ENCODE measurements at places on chromosomes 16 and 17.

DNA sequence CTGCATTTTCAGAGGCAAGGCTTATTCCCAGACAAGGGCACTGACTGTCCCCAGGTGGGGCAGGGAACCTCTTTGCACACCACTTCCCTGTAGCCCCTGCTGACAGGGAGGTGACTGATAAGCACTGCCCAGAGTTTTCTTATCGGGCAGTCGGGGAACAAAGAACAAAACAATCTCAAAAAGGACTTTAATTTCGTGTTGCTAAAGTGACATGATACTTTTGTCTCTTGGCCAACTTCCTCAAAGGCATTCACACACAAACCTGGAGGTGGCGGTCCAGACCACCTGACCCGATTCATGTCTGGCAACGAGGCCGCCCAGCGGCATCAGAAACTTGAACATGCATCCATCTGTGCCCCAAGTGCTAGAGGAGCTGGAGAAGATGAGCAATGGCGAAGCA lies 28.9 kb downstream of the ZDHHC7 start:
- no peak for DNase-seq

GRCh38 chr16:85441189-85441889 lies 171.8 kb upstream of the GSE1 start:
- no peak for DNase-seq

- DNase-seq: no peak
These were observed 142.8 kb downstream of the PRKCA start for GRCh38 chr17:66445229-66445628.

GRCh38 chr17:51672065-51672464 lies 411.7 kb downstream of the UTP18 start:
- no peak for DNase-seq

DNA sequence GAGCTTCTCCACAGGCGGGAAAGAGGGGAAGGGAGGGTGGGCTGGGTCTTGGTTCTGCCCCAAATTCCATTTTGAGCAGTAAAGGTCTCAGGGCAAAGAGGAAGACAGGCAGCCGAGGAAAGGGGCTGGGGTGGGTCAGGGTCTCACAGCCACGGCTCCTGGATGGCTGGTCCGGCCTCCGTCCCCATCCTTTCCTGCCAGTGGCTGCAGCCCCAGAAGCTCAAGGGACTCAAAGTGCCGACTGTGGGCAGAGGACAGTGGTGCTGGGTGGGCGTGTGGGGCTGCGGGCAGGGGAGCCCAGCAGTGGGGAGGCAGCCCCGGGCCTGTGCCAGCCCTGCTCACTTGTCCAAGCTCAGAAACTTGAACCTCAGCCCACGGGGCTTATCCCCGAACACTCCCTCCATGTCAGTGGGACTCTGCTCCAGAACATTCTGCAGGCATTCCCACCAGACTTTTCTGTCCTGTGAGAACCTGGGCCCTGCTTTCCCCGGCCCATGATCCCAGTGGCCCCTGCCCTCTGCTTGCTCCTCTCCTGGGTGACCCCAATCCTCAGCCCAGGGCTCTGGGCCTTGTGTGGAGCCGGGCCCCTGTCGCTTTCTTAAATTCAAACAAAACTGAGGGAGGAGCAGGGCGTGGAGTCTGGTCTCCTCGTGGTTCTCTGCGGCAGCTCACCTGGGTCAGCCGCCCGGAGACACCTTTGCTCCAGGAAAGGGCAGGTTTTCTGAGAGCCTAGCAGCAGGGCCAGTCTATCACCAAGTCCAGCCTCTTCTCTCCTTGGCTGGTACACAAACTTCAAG lies 117.8 kb upstream of the METRNL start:
- no peak for DNase-seq

DNA sequence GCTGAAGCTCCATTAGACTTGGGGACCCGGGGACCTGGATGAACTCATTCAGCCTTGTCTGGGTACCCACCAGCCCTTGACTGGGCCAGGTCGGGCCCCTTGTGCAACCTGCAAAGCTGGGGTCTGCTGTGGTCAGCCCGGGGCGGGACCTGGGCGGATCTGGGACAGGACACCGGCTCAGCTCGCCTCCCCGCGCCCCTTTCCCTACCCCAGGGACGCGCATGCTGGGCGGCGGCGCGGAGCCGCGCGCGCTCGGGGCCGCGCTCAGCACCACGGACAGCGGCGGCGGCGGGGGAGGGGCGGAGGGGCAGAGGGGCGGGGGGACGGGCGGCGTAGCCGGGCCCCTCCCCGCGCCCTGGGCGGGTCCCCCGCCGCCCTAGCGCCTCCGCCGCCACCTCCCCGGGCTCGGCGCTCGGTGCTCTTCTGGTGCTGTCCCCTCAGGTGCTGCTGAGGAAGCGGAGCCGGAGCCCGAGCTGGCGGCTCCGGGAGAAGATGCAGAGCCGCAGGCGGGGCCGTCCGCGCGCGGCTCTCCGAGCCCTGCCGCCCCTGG lies 7.4 kb downstream of the ACD start:
- no peak for DNase-seq

- DNase-seq: peak; percentile 83
These were observed 334.5 kb downstream of the SEC14L1 start for GRCh38 chr17:77475016-77475976.

- no peak for DNase-seq
These were observed 986 bp upstream of the ELOB start for GRCh38 chr16:2777903-2778629.

DNA sequence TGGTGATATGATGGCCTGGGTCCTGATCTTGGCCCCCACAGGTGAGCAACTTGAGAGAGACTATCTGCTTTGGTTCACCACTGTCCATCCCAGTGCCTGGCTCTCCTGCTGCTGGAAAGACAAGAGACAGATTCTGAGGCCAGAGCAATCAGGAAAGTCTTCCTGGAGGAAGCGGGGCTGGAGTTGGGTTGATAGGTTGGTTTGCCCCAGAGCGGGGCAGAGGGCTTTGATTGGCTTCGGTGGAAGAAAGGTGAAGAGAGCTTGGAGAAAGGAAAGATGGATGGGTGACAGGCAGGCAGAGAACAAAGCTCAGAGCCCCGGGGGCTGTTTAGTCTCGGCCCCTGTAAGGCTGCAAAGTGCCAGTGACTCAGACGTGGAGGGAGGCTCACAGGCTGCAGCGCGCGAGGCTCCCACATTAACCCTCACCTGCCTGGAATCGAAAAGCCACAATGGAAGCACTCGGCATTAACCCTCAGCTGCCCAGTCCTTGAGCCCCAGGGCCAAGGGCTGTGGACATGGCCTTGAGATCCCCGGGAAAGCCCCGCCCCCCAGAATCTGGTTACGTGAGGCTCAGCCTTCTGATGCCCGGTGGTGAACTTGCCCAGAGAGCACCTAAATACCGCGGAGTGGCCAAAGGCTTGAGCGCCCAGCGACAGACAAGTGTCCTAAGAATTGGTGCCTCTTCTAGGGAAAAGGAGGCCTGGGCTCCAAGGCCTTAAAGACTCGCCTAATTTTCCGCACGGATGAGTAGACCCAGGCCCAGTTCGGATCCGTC lies 996 bp upstream of the CPNE2 start:
- no peak for DNase-seq

DNA sequence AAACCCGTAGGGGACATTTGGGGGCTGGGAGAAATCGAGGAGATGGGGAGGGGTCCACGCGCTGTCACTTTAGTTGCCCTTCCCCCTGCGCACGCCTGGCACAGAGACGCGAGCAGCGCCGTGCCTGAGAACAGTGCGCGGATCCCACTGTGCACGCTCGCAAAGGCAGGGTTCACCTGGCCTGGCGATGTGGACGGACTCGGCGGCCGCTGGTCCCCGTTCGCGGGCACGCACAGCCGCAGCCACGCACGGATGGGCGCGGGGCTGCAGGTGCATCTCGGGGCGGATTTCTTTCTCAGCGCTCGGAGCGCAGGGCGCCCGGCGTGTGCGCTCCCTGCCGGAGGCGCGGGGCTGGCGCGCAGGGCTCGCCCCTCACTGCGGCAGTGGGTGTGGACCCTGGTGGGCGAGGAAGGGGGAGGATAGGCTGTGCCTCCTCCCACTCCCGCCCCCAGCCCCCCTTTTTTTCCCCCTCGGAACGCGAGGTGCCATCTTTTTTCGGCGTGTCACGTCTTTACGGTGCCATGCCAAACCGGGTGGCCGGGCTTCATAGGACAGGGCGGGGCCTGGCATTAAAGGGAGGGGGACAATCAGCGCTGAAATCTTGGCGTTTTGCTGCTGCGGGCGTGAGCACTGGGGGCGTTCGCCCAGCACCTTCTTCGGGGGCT lies 1.1 kb downstream of the MAPT start:
- peak; percentile 21 for DNase-seq

- no peak for DNase-seq
These were observed 58.3 kb downstream of the ABCC1 start for GRCh38 chr16:16007743-16008111.

DNA sequence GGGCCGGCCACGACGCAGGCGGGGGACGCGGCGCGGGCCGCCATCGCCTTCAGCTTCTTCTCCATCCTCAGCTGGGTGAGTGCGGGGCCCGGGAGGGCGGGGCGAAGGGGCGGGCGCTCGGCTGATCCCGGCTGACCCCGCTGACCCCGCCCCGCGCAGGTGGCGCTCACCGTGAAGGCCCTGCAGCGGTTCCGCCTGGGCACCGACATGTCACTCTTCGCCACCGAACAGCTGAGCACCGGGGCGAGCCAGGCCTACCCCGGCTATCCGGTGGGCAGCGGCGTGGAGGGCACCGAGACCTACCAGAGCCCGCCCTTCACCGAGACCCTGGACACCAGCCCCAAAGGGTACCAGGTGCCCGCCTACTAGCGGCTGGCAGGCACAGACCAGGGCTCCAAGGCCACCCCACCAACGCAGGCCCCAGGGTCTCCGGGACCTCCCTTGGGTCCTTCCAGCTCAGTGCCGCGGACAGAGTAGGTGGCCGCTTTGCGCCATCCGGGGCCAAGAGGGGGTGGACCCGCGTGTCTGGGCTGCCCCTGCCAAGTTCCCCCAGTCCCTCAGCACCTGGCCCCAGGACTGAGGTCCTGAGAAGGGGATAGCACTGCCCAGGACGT lies 3.0 kb downstream of the SYNGR3 start:
- DNase-seq: no peak

DNA sequence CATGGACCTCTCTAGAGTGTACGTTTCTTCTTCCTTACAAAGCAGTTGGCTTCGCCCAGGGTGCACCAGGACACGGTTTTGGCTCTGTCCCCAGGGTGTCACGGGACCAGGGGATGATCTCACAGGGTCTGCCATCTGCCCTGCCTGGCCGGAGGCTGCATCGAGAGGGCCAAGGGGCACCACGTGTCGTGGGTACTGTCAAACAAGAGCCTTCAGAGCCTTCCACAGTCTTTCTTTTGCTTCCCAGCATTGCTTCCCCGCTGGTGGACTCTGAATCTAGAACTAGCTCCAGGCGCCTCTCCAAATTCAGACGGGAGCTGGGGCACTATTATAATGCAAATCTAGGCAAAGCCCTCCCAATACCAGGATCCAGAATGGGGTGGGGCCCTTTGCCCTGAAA lies 47.9 kb downstream of the MAPT start:
- DNase-seq: no peak

DNA sequence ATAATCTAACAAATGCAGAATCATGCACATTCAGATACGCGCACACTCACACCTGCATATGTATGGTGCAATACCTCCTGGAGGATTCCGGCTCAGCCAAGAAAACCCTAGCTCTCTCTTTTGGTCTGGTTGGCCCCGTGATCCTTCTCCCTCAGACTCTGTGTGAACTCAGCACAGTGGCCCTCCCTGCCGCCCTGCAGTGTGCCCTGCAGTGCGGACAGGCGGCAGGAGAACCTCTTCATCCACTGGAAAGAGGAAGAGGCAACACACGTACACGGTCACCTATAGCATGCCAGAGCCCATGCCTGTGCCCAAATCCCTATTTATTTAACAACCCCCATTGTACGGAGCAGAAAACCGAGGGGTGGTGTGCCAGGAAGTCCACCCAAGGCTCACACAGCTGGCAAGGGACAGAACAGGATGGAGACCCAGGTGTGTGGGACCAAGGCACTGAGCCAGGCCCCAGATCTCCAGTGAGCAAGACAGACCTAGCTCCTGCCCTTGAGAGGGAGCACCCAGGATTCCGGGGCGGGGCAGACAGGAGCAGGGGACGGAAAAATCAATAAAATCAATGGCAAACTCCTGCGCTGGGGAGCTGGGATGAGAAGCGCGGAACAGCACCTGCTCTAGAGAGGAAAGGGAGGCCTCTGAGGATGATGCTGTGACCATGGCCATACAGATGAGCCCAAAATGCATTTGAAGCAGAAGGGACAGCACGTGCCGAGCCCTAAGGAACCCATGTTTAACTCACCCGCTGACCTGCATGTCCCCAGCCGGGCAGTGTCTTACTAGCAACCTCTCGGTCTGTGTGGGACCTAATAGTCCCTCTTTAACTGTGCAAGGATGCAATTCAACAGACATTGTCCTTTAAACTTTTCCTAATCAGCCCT lies 54.7 kb upstream of the CIBAR2 start:
- no peak for DNase-seq

GRCh38 chr17:31843070-31843745 lies 15.8 kb downstream of the COPRS start:
- no peak for DNase-seq

- no peak for DNase-seq
These were observed 17.4 kb downstream of the IST1 start for GRCh38 chr16:71912534-71913275.

All from activated naive CD4-positive, alpha-beta T cell treated with anti-CD3 and anti-CD28 coated beads, Interleukin-2, amount 50 U/mL, for 72 hours (primary cell).